ENCODE measurements at places on chromosomes 2 and 18.

GRCh38 chr18:27861539-27861938 lies 315.4 kb downstream of the CDH2 start:
- H3K36me3 ChIP-seq: no peaks in the 10 kb centered on the region
- H3K4me1 ChIP-seq: no peaks in the 10 kb centered on the region
- no peaks in the 10 kb centered on the region for H3K27me3 ChIP-seq

DNA sequence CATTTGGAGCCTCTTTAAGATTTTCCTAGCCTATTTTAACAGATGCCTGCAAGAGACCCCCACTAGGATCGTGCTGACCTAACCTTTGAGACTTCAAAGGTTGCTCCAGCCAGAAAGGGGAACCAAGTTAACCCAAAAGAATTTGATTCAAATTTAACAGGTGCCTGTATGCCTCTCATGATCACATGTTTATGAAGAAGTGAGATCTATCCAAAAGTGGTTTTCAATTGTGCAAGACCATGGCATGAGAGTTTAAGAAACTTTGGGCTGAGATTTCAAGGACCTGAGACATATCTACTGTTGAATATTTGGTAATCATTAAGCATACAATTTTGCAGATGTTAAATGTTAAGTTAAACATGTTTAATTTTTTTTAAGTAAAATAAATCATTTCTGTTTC lies 1.3 kb upstream of the RSAD2 start:
- no peak overlapping the region for H3K27ac ChIP-seq
- ATAC-seq: no peak
- peaks cover 24% of the 10 kb centered on the region for H3K4me1 ChIP-seq
- no peak overlapping the region for H3K4me3 ChIP-seq

DNA sequence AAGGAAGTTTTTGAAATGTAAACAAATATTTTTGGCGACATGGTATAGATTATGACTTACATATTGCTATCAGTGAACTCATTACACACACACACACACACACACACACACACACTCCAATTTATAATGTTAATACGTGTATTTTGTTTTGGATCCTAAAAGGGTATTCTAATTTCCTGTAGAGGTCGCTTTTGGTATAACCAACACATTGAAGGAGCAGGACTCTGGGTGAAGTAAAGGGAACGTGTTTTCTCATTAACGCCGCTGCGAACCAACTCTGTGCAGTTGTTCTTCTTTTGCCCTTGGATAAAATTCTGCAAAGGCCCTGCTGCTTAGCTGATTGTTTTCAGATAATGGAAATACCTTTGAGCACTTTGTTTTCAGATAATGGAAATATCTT lies 190.4 kb downstream of the PMAIP1 start:
- no peak overlapping the region for H3K27ac ChIP-seq
- H3K27me3 ChIP-seq: peaks cover 3% of the 10 kb centered on the region
- H3K4me3 ChIP-seq: no peak overlapping the region
- H3K36me3 ChIP-seq: no peaks in the 10 kb centered on the region
- ATAC-seq: no peak

- ATAC-seq: peak; percentile 94
- H3K4me1 ChIP-seq: peaks cover 13% of the 10 kb centered on the region
- peak overlapping the region; percentile 74 for H3K27ac ChIP-seq
- H3K4me3 ChIP-seq: peak overlapping the region; percentile 74
- no peaks in the 10 kb centered on the region for H3K27me3 ChIP-seq
Observed at GRCh38 chr18:68721681-68722583, 7.0 kb upstream of the TMX3 start.

DNA sequence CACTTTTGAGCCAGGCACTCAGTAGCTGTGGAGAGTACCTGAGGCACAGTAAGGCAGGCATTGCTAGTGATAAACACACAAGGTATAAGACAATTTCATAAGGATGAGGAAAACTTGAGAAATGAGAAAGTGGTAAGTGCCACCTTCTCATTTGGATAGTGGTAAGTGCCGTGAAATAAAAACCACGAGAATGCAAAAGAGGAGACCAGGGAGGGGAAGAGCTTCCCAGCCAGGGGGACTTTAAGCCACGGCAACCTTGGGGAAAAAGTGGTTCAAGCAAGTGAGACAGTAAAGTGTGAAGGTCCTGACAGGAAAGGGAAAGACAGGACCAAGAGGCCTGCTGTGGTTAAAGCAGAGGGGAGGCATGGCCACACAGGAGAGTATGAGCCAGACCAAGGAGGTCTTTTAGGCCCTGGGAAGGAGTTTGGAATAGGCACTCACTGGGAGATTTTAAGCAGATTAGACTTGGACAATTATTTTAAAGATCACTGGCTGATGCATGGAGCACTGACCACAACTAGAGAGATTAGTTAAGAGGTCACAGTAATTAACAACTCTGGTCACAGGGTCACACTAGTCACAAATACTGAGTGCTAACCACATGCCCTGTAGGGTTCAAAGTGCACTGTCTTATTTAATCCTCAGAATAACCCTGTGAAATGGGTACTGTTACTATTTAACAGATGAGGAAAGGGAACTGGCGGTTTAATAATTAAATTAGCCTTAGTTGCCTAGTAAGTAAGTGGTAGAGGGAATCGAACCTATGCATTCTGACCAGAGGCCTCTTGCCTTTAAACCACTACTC lies 50.1 kb downstream of the THOC1 start:
- H3K36me3 ChIP-seq: peaks cover 92% of the 10 kb centered on the region
- peak overlapping the region; percentile 74 for H3K27ac ChIP-seq
- no peak for ATAC-seq

- no peaks in the 10 kb centered on the region for H3K36me3 ChIP-seq
- H3K4me1 ChIP-seq: no peaks in the 10 kb centered on the region
Observed at GRCh38 chr2:234588054-234588430, 91.2 kb upstream of the ARL4C start.

DNA sequence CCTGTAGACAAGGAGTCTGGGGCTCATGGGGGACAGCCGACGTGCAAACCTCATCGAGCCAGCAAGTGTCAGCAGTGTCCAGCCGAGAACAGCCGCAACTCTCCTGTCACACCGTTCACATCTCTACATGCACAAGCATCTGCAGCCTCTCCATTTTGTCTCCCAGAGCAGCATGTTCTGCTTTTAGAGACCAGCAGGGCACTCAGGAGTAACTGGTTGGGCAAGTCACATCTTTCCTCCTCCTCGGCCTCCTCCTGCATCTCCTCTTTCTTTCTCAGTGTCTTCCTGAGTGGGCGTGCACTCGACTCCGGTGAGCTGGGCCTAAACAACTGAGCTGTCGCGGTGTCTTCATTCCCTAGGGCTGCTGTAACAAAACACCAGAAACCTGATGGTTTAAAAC lies 249.9 kb downstream of the SH3BP4 start:
- H3K4me1 ChIP-seq: no peaks in the 10 kb centered on the region
- no peaks in the 10 kb centered on the region for H3K36me3 ChIP-seq
- ATAC-seq: no peak
- H3K4me3 ChIP-seq: no peak overlapping the region
- H3K27me3 ChIP-seq: peaks cover 32% of the 10 kb centered on the region

GRCh38 chr2:157920736-157921135 lies 44.6 kb upstream of the ACVR1 start:
- no peak overlapping the region for H3K4me3 ChIP-seq
- H3K27me3 ChIP-seq: no peaks in the 10 kb centered on the region
- ATAC-seq: no peak

GRCh38 chr2:26607698-26608097 lies 33.5 kb downstream of the CIB4 start:
- ATAC-seq: no peak
- no peaks in the 10 kb centered on the region for H3K4me1 ChIP-seq
- no peak overlapping the region for H3K4me3 ChIP-seq
- peaks cover 17% of the 10 kb centered on the region for H3K27me3 ChIP-seq
- no peaks in the 10 kb centered on the region for H3K36me3 ChIP-seq
- H3K27ac ChIP-seq: no peak overlapping the region

GRCh38 chr2:103667335-103667884 lies 905.6 kb downstream of the TMEM182 start:
- no peak for ATAC-seq
- no peak overlapping the region for H3K27ac ChIP-seq
- H3K4me3 ChIP-seq: no peak overlapping the region
- H3K27me3 ChIP-seq: no peaks in the 10 kb centered on the region
- no peaks in the 10 kb centered on the region for H3K4me1 ChIP-seq
- H3K36me3 ChIP-seq: no peaks in the 10 kb centered on the region

DNA sequence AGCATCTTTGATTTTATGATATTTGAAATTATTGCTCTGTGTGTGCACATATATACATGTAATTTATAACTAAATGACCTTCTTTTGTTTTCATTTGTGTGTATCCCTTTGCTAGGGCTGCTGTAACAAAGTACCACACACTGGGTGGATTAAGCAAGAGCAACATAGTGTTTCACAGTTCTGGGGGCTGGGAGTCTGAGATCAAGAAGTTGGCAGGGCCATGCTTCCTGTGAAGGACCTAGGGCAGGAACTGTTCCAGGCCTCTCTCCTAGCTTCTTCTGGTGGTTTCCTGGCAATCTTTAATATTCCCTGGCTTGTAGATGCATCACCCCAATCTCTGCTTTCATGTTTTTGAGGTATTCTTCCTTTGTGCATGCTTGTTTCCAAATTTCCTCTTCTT lies 1043.9 kb downstream of the TSN start:
- ATAC-seq: no peak
- no peaks in the 10 kb centered on the region for H3K4me1 ChIP-seq

DNA sequence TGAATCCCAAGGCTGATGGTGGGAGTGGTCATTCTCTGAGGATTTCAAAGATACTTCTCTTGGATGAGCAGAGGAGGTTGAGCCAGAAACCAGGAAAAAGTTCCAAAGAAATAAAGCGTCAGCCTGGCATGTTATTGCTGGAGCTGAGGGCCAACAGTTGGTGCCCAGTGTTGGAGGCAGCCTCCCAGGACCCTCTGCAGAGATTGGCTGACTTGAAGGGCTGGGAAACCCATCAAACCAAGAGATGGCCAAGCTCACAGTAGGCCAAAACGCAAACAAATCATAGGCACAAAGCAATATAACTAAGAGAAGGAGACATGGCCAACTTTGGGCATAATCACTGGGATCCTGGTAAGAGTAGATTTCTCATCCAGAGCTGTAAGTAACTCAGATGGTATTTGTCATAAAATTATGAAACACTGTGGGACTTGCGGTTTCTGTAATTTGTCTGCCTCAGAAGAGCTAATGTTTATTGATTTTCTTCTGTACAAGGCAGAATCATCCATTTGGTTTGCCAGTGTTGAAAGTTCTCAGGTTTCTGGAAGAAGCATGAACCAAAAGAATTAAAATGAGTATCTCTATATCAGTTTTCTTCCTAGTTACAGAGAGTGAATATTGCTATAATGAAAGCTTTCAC lies 108.3 kb downstream of the ATL2 start:
- H3K27ac ChIP-seq: no peak overlapping the region
- no peaks in the 10 kb centered on the region for H3K36me3 ChIP-seq
- no peaks in the 10 kb centered on the region for H3K4me1 ChIP-seq
- no peaks in the 10 kb centered on the region for H3K27me3 ChIP-seq
- no peak for ATAC-seq

DNA sequence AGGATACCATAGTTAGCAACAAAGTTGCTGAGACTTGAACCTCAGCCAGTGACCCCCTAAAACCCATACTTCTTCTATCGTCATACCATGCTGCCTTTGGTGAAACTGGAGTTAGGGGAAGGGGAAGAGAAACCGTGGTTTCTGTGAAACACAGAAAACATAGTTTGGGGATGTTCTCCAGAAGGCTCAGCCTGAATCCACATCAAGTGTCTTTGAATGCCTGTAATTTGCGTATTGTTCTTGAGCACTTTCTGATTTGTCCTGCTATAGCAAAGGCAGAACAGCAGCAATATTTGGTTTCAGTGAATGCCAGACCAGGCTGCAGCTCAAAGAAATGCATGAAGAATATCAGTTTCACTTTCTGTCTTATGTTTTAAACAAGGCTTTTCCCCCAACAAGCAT lies 258.7 kb downstream of the TTC32 start:
- no peaks in the 10 kb centered on the region for H3K27me3 ChIP-seq
- no peaks in the 10 kb centered on the region for H3K36me3 ChIP-seq
- ATAC-seq: no peak
- no peak overlapping the region for H3K27ac ChIP-seq
- H3K4me3 ChIP-seq: no peak overlapping the region
- no peaks in the 10 kb centered on the region for H3K4me1 ChIP-seq

DNA sequence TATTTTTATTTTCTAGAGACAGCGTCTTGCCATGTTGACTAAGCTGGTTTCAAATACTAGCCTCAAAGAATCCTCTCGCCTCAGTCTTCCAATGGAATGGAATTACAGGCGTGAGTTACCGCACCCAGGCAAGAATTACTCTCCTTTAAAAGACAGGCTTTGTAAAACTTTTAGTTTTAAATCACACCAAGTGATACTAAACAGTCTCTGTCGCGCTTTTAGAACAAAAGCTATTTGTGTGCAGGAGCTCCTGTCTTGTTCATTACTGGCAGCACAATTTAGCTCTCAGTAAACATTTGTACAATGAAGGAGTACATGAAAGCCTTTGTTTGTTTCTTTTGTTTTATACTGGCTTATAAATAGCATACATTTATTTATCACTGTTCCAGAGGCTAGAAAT lies 1719.2 kb upstream of the PIK3C3 start:
- no peaks in the 10 kb centered on the region for H3K4me1 ChIP-seq
- H3K27ac ChIP-seq: no peak overlapping the region
- no peaks in the 10 kb centered on the region for H3K27me3 ChIP-seq
- H3K4me3 ChIP-seq: no peak overlapping the region
- no peaks in the 10 kb centered on the region for H3K36me3 ChIP-seq

DNA sequence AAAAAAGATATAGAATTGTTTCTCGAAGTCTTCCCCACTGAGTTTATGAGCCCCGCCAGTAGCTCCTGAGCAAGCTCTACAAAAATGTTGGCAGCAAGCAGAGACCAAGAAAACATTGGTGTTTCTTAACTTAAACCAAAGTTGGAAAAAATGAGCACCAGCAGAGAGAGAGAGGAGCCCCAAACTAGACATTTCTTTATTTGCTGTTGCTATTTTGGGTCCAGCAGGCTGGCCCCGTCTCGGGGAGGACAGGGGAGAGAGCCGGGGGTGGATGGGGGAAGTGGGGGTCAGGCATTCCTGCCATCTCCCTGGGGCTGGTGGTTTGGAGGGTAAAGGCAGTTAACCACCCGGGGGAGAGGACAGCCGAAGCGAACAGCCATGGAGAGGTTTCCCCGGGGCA lies 113.0 kb downstream of the DYSF start:
- no peaks in the 10 kb centered on the region for H3K4me1 ChIP-seq
- H3K27me3 ChIP-seq: peaks cover 3% of the 10 kb centered on the region
- no peaks in the 10 kb centered on the region for H3K36me3 ChIP-seq
- no peak overlapping the region for H3K27ac ChIP-seq
- H3K4me3 ChIP-seq: no peak overlapping the region

GRCh38 chr2:15186118-15186517 lies 375.0 kb downstream of the NBAS start:
- ATAC-seq: no peak
- H3K27me3 ChIP-seq: no peaks in the 10 kb centered on the region
- peaks cover 63% of the 10 kb centered on the region for H3K36me3 ChIP-seq
- no peak overlapping the region for H3K4me3 ChIP-seq
- no peak overlapping the region for H3K27ac ChIP-seq
- H3K4me1 ChIP-seq: no peaks in the 10 kb centered on the region

- ATAC-seq: no peak
- H3K36me3 ChIP-seq: no peaks in the 10 kb centered on the region
- H3K4me1 ChIP-seq: no peaks in the 10 kb centered on the region
- no peak overlapping the region for H3K4me3 ChIP-seq
Observed at GRCh38 chr2:107358362-107358761, 468.3 kb upstream of the RGPD4 start.

All from activated T-helper 17 cell treated with anti-CD3 and anti-CD28 coated beads, Interleukin-2, amount 50 U/mL, for 72 hours (primary cell).